Central memory CD4-positive, alpha-beta T cell (primary cell): ENCODE measurements at places on chromosomes 5 and 9.

- no peak for DNase-seq
Measured at GRCh38 chr5:143511736-143512135, 108.2 kb upstream of the NR3C1 start.

DNA sequence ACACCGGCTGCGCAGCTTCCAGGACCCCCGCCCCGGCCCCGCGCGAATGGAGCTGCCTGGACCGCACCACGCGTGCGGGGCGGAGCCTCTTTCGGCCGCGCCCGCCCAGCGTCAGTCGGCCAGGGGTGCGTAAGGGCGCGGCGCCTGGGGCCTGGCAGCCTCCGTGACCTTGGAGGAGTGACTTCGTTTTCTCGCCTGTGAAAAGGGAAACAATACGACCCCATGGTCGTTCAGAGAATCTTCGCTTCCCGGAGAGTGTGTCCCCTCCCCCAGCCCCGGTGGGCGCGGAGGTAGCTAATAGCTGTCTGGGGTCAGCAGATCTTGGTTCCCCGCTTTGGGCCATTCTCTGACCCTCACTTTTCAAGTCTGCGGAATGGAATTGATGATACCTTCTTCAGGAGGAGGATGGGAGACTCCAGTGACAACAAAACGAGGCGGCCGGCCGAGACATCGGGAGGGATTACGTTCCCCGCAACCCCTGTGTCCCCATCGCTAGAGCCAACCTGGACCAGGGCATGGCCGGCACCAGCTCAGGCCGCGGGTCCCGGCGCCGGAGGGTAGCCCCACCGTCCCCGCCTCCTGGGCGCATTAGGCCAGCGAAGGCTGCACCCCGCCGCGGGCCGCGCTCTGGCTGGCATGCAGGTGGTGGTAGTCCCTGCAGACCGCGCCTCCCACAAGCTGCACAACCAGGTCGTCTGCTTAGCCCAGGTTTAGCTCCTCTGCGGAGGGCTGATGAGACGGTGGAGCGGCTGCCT lies 5.5 kb upstream of the CDHR2 start:
- peak; percentile 73 for DNase-seq

DNA sequence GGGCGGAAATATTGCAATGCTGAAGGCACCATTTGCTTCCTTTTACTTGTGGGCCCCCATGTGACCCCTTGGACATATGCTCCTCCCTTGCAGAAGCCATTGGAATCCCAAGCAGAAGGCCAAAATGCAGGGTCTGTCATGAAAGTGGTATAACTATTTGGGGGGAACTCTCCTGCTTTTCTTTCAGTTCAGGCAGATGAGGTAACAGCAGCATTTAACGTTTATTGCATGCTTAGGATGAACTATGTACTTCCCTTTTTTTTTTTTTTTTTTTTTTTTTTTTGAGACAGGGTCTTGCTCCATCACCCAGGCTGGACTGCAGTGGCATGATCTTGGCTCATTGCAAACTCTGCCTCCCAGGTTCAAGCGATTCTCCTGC lies 7.8 kb downstream of the FOXI1 start:
- no peak for DNase-seq

DNA sequence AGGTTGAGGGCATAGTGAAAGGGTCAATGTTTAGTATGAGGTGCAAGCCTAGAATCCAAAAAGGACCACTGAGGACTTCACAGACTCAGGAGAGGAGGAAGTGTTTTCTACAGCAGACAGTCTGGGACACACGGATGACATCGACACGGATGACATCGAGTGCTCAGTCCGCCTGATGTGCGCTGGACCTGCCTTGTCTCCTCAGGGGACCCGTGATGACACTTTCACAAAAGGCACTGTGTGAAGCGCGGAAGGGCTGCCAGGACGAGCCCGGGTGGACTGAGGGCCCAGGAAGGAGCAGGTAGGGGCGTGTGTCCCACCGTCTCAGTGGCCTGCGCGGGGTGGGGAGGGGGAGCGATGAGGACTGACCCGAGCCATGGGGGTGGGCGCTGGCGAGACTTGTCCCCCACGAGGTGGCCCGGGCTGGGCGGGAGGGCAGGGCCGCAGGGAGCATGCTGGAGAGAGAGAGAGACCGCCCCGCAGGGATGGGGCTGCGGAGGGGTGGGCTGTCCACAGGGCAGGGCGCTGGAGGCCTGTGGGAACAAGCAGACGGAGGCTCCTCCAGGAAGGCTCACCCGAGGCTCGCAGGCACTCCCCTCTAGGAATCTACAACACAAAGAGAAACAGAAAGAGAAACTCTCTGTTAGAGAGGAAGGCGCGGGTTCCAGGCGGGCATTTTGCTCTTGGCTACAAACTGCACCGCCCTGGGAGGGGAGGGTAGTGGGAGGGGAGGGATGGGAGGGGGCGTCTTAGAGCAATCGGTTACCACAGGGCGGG lies 54.9 kb downstream of the USP20 start:
- DNase-seq: peak; percentile 71

DNA sequence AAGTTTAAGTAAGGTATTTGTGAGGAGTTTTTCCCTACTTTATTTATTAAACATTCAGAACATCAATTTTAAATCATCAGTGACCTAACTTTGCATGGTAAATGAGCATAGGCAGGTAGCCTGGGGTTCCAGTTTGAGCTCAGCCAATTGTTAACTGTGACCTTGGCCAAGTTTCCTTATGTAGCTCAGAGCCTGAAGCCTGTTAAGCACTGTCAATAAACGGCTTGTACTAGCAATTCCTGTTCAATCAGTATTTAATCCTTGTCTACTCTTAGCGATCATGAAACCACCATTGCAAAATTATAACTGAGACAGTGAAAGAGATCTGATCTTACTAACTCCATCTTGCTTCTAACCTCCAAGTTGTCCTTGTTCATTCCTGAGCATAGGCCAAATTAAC lies 4.7 kb upstream of the SOWAHA start:
- no peak for DNase-seq

DNA sequence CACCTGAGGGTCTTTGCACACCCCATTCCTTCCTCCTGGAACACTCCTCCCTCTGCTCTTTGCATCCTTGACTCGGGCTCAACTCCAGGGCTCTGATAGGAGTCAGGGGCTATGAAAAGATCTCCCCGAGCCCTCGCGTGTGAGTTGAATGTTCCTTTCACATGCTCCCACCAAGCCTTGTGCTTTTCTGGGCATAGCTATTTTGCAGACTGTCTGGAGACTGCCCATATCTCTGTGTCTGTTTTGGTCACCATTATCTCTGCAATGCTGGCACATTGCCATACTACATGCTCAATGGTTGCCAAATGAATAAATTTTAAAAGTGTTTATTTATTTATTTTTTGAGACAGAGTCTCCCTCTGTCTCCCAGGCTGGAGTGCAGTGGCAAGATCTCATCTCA lies 56.9 kb upstream of the PLPP1 start:
- DNase-seq: no peak

- DNase-seq: no peak
Measured at GRCh38 chr9:38326122-38326521, 66.4 kb upstream of the ALDH1B1 start.

GRCh38 chr5:126535856-126536545 lies 59.0 kb downstream of the ALDH7A1 start:
- DNase-seq: no peak

DNA sequence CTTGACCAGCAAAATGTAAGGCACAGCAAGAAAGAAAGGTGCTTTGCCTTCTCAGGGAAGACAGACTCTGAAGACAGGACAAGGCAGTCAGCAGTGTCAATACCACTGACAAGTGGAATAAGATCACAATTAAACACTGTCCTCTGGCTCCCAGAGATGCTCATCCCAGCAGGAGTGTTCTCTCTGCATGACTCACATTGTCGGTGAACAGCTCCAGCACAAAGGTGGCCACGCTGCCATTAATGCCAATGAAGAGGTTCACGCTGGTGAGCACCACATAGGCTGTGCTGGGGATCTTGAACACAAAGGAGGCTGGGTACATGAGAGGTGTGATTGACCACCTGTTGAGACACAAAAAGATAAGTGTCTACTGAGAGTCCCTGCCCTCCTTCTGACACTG lies 31.9 kb downstream of the NIPSNAP3B start:
- DNase-seq: no peak

DNA sequence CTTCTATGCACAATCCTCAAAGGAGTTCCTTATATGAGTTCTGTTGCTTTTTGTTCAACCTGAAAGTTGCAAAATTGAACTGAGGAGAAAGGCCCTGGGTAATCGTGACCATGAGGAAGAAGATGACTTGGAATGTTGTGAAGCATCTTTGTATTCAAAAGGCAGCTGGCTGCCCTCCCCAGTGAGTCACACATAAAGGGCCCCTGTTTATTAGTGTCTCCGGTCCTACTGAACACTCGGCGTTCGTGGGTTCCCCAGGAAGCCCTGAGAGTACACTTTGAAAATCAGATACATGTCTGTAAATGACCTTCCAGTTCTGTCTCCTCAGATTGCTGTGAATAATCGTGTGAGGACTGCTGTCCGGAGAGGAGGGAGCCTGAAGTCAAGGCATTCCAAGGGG lies 73.6 kb downstream of the C9orf153 start:
- no peak for DNase-seq

DNA sequence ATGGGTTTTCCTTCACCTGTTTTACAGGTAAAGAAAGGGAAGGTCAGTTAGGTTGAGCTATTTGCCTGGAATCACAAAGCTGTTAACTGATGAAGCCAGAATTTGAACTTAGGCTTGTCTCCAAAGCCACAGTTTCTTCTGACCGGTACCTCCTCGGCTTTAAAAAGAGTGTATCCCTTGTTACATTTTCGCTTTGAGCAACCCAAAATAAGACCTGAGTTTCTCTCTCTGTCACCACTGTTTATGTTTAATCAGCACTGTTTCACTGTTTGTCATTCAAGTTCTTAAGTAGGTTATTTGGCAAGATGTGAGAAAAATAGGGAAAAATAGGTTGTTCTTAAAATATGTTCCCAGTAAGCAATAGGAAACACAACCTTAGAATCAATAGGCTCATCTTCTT lies 84.6 kb downstream of the VCAN start:
- no peak for DNase-seq

- DNase-seq: no peak
Measured at GRCh38 chr5:93916872-93917271, 175.5 kb upstream of the POU5F2 start.

DNA sequence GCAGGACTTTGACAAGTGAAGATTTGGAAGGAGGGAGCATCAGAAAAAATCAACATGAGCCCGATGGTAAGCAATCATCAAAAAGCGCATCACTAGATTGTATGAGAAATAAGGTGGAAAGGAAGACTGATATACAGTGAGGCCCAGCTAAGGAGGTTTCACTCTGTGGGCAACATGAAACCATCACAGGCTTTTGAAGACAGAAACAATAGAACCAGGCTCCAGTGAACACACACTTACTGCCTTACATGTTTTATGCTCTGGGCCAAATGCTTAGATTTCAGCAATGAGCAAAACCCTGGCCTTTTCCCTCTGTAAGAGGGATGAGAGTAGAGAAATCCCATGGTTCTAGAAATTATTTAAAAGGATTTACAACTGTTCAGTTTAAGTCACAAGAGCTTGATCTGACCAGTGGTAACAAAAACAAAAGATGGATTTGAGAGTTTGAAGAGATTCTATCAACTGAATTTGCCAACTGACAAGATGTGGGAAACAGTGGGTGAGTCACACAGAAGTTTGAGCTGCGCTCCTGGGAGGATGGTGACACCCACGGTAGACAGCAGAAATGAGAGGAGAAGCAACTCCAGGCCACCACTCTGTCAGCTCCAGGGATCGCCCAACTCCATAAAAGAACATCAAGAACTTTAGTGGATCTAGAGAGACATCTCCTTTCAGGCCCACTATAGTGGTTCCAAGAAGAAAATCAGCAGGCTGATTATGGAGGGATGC lies 261.8 kb downstream of the MCTP1 start:
- no peak for DNase-seq

DNA sequence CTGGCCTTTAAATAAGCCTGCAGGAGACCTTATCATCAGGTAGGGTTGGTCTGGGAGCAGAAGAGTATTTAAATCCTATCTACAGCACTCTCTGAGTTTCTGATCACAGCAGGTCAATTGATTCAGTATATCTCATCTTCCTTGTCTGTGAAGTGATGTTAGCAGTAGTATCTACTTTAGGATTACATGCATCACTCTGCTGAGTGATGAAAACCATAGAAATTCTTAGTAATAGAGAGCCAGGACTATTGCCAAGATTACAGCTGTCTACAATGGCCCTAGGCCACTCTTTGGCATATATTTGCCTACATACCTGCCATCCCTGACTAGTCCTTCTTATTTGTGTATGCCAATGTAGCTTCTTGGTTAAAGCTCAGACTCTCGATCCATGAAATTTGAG lies 183.8 kb downstream of the ASTN2 start:
- DNase-seq: no peak

GRCh38 chr5:6419340-6419852 lies 29.3 kb upstream of the UBE2QL1 start:
- DNase-seq: no peak

- no peak for DNase-seq
Measured at GRCh38 chr5:149941795-149942194, 2.8 kb downstream of the PDE6A start.

- DNase-seq: no peak
Measured at GRCh38 chr5:55446640-55447351, 88.0 kb downstream of the PLPP1 start.

DNA sequence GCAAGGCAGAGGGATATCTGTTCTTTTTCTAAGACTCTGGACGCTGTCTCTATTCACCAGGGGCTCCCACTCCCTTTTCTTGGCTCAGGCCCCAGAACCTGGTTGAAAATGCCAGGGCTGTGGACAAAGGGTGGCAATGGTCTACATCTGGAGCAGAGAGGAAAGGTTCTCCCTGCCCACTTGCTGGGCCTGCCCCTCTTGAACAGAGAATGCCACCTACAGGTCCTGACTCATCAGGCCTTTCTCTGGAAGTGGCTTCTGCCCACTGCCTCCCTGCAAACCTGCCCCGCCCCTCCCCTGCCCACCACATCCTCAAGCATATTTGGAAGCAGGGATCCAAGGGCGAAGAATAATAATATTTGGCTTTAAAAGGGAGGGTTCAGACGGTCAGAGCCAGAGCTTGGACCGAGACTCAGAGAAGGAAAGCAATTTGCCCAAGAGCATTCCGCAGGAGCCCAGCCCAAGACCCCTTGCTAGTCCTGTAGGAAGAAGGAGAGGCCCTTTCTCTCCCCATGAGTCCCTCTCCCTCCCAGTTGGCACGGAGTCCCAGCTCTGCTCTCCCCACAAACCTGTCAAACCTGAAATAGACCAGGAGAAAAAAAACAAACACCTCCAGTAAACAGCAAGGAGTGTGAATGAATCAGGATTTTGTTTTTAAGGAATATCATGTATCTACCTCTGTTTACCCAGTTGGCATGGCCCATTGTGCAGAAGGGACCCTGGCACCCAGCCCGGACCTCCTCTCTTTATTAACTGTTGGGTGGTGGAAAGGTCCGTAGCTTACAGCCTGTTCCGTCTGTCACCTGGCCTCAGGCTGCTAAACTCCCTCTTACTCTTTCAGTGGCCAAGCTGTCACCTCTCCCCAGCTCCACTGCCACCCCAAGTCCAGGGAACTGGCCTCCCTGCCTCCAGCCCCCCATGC lies 37.7 kb upstream of the STXBP1 start:
- DNase-seq: no peak

DNA sequence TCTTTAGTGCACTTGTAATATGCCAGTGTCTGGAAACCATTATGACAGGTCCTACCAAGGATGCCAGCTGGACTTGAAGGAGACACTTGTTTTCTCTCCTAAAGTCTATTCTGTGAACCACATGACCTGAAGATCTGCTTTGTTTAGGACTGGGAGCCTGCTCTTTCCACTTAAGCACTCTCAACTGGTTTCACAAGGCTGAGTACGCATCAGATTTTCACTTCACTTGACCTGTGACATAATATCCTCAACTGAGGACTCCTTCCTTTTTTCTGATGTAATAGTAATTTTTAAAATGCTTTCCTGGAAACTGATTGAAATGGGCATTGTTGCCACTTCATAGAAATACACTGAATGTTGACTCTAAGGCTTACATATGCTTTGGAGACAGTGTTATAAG lies 52.2 kb downstream of the PDE8B start:
- DNase-seq: no peak
